Activated CD8-positive, alpha-beta memory T cell treated with anti-CD3 and anti-CD28 coated beads for 1 hour (primary cell): ENCODE measurements at places on chromosomes 11 and 22.

- no peak for DNase-seq
Observed at GRCh38 chr11:35030716-35031213, 108.2 kb upstream of the CD44 start.

GRCh38 chr22:41915035-41915785 lies at the start of gene SHISA8:
SHISA8 (minus strand) TSS chr22:41915074; CDS start chr22:41914667, 407 bp downstream.
- peak; percentile 44 for DNase-seq

DNA sequence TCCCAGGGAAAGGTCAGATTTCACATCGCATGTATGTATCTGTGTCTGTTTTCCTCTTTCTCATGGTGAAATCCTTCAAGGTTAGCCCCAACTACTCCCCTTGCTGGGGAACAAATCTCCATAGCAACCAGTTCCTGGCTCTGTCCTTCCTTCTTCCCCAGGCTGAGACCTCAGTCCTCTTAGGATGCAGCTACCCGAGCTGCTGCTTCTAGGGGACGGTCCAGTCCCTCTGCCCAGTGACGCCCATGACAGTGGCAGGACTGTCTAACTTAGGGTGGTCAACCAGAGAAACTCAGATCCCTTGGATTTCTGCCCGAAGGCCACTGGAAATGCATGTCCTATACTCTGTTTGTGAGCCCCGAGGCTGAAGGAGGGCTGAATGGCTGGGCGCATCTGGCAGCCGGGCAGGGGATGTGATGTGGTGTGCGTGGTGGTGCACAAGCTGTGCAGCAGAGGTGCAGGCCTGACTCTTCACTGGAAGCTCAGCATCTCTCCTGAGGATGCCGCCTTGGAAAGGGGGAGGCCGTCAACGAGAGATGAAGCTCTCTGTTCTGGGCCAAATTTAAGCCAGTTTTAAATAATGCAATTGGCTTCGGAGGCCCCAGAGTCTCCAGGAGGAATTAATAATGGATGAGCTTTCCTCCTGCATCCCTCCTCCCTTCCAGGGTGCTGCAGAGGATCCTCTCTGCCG lies 118.7 kb upstream of the B3GAT1 start:
- DNase-seq = no peak

- no peak for DNase-seq
Observed at GRCh38 chr11:4455419-4455818, 6.3 kb downstream of the OR52K2 start.

DNA sequence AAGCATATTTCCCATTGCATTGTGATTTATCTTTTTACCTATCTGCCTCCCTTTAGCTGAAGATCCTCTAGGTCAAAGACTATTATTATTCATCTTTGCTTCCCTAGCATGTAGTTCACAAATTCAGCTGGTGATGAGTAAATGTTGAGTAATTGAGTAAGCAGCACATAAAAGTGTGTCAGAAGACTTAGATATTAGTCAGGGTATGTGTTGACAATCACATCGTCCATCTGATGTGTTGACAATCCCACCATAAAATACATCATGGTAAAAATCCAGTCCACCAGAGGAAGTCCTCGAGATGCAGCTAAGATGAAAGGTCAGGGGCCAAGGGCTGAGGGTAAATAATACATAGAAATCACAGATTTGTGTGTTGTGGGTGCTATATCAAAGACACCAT lies 22.9 kb upstream of the ABTB2 start:
- no peak for DNase-seq

DNA sequence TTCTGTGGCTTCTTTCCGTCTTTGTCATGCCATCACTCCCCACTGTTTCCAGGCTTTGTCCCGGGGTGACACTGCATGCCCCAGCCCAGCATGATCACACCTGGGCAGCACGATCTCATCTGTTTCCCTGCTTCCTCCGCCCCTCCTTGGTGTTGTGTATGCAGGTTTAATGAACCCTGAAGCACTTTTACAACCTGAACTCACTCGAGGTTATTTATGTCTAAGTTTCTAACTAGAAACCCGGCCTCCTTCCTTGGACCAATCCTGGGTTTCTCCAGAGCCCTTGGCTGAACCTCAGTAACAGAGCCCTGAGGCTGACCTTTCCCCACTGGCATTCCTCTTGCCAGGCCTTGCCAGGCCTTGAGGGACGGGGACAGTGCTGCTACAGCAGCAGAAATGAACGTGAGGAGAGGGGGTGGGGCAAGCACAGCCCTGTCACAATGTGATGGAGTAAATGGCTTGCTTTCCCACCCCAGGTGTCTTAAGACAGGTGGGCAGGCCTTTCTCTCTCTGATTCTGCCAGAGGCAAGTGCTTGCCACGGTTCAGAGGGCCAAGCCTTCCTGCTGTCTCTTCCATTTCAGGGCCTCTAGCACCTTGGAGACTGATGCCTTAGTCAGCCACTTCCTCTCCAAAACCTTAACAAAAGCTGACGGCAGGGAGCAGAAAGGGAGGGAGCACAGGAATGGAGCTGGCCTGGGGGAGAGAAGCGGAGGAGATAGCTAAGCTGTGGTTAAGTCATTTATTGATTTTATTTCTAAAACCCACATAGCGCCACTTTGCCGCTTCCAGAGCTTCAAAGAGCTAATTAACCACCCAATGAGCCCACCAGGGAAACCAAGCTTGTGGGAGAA lies 3.1 kb upstream of the PYGM start:
- no peak for DNase-seq

GRCh38 chr11:45852712-45853101 lies 5.4 kb downstream of the CRY2 start:
- DNase-seq = no peak

DNA sequence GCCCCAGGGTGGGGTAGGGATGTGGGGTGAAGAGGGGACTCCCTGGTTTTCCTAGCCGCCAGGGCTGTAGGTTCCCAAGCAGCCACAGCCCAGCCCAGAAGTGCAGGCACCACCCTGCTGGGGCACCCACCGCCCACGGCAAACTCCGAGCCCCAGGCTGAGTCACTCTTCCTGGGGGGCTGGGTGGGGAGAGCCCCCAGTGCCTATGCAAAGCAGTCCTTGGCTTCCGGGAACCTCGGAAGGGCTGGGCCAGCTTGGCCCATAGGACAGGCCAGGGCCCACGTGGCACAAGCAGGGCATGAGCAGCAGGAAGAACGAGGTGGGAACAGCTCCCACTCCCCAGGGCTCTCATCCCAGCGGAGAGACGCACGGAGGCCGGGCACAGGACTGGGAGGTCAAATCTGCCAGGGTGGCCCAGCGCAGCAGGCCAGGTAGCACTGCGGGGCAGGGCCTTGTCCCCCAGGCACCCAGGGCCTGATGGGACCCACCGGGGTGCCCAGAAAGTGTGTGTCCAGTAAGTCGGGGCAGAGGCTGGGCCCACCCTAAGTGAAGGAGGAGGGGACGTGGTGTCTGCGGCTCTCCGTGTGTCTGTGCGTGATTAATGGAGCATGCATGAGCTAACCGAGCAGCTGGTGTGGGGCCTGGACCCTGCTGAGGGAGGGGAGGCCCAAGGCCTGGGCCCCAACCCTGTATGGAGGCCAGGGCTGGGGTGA lies 4.6 kb upstream of the IL17REL start:
- DNase-seq = no peak

- DNase-seq = no peak
Observed at GRCh38 chr22:36725366-36726006, 21.9 kb upstream of the CACNG2 start.

GRCh38 chr11:131629925-131630540 lies 259.6 kb downstream of the NTM start:
- DNase-seq = no peak

- no peak for DNase-seq
Observed at GRCh38 chr22:37893583-37893983, 12.5 kb upstream of the MICALL1 start.

GRCh38 chr11:57641011-57641807 lies 8.5 kb downstream of the YPEL4 start:
- no peak for DNase-seq

GRCh38 chr11:62383822-62384221 lies 35.0 kb upstream of the SCGB1A1 start:
- no peak for DNase-seq

GRCh38 chr22:26822313-26822712 lies 164.9 kb downstream of the MIAT start:
- DNase-seq = no peak

DNA sequence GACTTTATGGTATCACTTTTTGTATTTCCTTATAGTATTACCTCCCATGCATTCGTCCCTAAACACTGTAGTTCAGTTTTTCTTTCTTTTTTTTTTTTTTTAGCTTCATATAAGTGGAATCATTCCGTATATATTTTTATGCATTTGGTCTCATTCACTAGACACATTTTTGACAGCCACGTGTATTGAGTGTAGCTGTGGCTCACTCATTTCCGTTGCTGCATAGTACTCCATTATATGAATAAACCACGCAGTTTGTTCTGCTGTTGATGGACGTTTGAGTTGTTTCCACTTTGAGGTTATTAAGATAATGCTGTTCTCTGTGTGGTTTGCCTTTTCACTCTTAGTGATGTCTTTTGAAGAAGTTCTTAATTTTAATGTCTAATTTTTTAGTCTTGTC lies 8.4 kb downstream of the APLP2 start:
- no peak for DNase-seq

DNA sequence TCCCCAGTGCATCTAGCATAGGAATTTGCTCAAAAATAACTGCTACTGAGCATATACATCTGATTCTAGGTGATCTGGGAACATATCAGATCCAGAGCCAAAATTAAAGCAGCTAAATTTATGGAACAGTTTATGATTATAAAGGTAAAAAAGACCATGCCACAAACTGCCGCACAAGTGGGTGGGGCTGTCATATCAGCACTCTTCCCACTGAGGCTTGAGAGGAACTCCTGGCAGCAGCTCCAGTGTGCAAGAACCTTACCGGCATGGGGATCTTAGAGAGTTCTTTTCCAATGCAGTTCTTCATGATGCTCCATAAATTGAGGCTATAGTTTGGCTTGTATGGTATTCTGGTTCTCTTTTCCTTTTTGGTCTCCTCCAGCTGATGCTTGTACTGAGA lies 15.3 kb downstream of the OSBP start:
- no peak for DNase-seq

DNA sequence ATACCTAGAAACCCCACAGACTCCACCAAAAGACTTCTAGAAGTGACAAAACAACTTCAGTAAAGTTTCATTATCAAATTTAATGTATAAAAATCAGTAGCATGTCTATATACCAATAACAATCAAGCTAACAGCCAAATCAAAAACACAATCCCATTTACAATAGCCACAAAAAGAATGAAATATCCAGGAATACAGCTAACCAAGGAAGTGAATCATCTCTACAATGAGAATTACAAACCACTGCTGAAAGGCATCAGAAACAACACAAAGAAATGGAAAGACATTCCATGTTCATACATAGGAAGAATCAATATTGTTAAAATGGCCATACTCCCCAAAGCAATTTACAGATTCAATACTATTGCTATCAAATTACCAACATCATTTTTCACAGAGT lies 46.0 kb downstream of the PRCP start:
- no peak for DNase-seq

DNA sequence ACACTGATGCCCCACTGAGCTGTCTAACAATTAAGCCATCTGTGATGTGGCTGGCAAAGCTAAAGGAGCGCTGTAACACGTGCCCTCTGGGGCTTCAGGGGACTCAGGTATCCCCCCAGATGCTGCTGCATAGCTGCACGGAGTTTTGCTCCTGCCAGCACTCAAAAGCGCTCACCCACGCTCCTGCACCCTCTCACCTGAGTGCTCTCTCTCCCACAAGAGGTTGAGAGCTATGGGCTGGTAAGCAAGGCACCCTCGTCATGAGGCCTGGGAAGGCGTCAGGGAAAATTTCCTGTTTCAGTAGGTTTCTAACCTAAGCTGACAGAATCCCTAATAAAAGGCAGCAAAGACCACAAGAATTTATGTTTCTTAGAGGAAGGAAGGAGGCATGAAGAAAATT lies 850.3 kb downstream of the OPCML start:
- no peak for DNase-seq

- no peak for DNase-seq
Observed at GRCh38 chr11:129375751-129376657, at the start of gene BARX2. BARX2 (plus strand) TSS chr11:129375848; CDS start chr11:129376036, 188 bp downstream.

DNA sequence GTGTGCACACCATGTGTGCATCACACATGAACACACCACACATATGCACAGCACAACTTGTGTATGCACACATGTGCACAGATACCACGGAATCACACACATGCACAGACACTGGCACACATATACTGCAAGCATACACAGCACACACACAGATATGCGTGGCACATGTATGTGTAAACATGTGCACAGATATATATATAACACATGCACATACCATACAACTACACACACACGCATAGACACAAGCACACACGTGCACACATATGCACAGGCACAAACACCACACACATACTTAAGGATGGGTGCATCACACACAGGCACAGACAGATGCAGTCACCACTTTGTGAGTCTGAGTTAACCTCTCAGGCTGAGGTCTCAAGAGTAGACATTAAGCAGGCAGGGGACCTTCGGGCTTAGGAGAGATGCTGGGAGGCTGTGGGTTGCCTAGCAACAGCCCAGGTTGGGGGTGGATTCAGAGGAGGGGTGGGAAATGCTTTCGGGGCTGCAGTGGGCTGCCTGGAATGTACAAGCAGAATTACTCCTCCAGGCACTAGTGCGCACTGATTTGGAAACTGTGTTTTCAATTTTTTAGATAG lies 82.9 kb downstream of the MYO18B start:
- no peak for DNase-seq

DNA sequence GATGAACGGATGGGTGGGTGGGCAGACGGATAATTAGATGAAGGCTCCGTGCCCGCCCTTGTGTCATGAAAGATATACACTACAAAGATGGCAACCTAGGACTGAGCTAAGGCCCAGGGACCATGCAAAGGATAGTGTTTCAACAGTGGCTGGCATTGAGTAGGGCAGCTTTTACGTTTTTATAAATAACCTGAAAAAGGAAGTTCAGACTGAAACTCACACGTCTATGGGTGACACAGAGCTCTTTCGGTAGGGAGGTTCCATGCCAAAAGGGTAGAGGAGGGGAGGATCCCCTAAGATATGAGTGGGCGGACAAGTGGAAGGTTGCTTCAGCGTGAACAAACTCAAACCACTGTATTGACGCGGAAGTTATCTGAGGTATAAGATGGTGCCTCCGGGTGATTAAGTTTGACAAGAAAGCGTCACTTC lies 90.5 kb downstream of the UBASH3B start:
- no peak for DNase-seq

DNA sequence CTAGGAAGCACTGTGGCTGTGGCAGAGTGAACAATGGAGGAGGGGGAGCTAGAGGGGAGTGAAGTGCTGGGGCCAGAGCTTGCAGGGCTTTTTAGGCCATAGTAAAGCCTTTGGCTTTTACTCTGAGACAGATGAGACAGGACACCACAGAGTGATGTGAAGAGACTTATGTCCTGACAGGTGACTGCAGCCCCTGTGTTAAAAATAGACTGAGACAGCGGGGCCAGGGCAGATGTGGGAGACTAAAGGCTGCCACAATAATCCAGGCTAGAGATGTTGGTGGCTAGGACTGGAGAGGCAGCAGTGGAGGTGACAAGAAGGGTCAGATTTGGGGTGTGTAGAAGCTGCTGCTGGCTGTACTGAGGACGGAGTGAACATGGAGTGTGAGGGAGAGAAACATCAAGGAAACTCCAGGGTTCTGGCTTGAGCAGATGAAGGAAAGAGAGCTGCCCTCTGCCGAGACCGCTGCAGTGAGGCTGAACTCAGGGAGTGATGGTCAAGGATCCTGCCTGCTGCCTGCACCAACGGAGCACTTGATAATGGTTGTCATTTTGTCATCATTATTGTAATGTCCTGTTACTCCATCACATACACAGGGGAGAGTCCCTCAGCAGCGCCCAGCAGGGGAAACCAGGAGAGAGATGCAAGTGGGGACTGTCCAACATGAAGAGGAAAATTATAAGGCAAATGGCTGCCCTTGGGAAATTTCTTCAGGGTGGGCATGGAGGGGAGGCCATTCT lies 27.4 kb downstream of the SLC43A1 start:
- DNase-seq = no peak

GRCh38 chr11:8108421-8108820 lies 27.4 kb downstream of the TUB start:
- DNase-seq = no peak
